GM13976 (cell line): ENCODE measurements at places on chromosomes 7 and 10.

- no peak for DNase-seq
Observed at GRCh38 chr10:73967022-73967429, 30.9 kb upstream of the VCL start.

- no peak for DNase-seq
Observed at GRCh38 chr7:69364813-69365643, 233.2 kb upstream of the AUTS2 start.

DNA sequence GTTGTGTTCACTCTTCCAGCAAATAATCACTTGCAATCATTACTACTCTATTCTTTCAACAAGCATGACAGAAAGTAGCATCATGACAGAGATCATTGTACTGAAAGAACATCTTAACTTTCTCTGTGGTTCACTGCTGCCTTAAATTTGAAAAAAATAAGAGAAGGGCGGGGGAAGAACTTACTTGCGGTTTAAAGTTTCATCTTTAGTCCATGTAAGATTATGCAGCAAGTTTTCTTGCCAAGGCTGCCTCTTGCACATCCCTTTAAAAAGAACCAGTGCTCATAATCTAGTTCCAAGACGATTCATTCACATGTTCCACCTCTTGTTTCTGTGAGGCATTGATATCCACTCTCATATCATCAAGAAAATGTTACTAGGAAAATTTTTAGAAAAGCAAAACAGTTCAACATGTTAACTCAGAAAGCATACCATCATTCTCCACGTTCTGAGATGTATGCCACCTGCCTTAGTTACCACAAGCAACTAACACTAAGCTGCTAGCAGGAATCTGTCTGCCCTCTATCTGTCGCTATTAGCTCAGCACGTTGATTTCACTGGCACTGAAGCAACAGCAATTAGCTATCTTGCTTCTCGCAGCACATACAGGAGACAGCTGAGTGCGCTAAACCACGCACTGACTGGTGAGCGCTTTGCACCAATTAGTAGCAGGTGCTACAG lies at the start of gene PCDH15:
Gene PCDH15, minus strand, starts transcription at position 491 of the 681 bp plus-strand sequence. CDS start 136,969 bp downstream, outside the sequence.
- no peak for DNase-seq

DNA sequence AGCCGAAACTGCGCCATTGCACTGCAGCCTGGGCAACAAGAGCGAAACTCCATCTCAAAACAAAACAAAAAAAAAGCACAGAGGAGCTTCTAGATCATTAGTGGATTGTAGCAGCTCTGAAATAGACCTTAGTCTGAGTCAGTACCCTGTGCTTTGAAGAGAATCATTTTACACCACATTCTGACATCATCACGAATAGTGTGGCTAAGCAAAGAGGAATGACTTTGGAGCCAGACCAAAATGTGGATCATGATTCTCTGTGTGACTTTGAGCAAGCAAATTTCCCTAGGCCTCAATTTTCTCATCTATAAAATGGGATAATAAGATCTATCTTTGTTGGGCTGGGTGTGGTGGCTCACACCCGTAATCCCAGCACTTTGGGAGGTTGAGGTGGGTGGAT lies 618.9 kb downstream of the CALN1 start:
- DNase-seq, result no peak

DNA sequence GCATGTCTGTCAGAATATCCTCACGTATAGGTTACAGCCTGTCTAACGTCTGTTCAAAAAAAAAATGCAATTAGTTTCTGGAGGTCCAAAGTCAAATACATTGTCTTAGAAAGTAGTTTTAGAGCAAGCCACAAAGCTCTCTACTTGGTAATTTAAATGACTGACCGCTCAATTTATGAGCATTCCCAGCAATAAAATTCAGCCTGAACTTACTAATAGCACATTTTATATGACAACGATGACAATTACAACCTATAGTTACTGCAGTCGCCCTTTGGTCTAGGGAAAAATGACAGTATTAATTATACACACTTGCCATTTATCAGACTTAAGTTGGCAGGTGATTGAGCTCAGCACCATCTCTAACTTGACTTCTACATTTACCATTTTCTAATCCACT lies 425.8 kb upstream of the STEAP1 start:
- DNase-seq, result no peak

GRCh38 chr7:112938863-112939573 lies 147.6 kb downstream of the GPR85 start:
- no peak for DNase-seq
